NCI-H146 (cell line): ENCODE measurements at places on chromosomes 12 and 14.

DNA sequence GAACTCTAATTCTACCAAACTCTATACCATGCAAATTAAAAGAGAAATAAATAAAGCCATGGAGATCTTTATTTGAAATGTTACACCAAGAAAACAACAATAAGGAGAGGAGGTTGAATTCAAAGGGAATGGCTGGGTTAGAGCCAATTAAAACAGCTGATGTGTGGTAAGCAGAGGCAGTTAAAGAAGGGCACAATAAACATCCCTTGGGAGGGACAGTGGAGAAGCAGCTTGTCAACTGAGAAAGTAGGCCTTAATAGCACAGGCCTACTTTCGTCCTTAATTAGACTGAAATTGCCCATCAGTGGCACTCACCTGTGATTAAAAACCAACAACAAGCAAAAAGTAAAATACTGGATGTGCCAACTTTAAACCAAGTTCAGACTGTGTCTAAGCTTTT is 16.3 kb upstream of the NAV3 start:
- DNase-seq, result no peak

- DNase-seq, result no peak
Observed at GRCh38 chr14:99794151-99794780, 1.1 kb downstream of the EML1 start.

GRCh38 chr12:71694099-71694820 is 8.4 kb downstream of the TMEM19 start:
- no peak for DNase-seq

DNA sequence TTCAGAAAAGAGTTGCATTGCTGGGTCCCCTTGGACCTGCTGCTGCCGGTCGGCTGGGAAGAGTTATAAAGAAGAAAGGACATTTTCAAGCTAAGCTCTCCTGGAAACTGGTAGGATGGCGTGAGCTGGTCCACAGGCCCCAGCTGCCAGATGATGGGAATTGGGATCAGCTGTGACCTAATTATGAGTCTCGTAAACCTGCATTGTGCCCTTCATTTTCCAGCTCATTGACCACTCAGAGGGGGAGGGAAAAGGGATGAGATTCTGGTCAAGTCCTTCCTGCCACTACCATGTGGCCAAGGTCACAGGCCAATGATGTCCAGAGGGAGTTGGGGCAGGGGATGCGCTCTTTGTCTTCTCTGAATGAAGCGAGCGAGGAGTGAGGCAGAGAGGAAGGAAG is 320.9 kb downstream of the NRXN3 start:
- peak; percentile 42 for DNase-seq

- DNase-seq, result no peak
Observed at GRCh38 chr12:115945491-115945885, 332.0 kb downstream of the MED13L start.

- no peak for DNase-seq
Observed at GRCh38 chr14:61262082-61262481, 19.1 kb downstream of the TMEM30B start.

DNA sequence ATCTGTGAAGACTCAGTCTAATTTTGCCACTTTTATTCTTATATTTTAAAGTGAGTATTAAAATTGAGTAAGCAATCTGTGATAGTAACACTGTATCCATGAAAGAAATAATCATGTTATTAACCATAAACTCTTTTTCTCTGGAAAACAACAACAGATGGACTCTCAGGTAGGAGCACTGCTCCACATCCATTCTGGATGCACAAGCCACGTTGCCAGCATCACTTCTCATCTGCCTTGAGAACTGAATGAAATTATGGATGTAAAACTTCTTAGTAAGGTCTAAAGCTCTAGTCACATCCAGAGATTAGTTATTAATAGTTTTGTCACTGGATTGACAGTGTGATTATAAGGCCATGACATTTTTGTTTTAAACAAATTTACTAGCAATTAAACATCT is 489.1 kb upstream of the SYT1 start:
- no peak for DNase-seq

DNA sequence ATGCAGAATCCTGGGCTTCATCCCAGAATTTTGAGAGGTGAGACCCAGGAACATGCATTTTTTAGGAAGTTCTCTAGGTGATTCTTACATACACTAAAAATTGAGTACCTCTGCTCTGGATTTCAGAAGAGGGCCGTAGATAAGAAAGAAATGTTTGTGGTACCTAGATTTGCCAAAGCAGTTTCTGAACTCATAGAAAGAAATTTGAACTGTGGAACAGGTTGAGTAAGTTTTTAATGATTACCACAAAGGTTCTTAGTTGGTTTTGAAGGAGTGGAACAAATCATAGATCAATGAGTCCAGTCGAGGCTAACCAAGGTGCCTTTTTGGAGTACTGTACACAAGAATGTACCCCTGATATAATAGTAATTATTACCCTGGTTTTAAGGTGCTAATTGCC is 24.9 kb downstream of the TTLL5 start:
- DNase-seq, result no peak

- DNase-seq, result no peak
Observed at GRCh38 chr12:75836533-75836932, 195.0 kb downstream of the PHLDA1 start.

- no peak for DNase-seq
Observed at GRCh38 chr12:101782273-101782731, 43.0 kb upstream of the SYCP3 start.

- DNase-seq, result no peak
Observed at GRCh38 chr12:105585107-105585506, 254.6 kb downstream of the C12orf75 start.

DNA sequence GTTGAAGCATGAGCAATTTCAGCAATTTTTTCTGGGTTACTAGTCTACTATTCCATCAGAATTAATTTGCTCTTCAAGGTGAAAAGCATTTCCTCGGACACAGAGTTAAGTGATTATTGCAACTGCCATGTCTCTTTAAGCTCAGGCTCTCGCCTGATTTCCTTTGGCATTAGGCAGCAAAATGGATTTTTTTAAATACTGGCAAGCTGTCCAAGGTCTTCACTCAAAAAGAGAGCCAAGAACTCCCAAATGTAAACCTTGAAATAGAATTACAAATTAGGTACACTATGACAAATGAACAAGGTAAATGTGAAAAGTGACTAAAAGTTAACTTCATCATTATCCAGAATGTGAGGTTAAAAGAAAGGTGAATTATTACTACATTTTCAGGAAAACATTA is 111.9 kb downstream of the GARIN6 start:
- no peak for DNase-seq

- no peak for DNase-seq
Observed at GRCh38 chr12:105975351-105975750, 163.4 kb downstream of the NUAK1 start.

DNA sequence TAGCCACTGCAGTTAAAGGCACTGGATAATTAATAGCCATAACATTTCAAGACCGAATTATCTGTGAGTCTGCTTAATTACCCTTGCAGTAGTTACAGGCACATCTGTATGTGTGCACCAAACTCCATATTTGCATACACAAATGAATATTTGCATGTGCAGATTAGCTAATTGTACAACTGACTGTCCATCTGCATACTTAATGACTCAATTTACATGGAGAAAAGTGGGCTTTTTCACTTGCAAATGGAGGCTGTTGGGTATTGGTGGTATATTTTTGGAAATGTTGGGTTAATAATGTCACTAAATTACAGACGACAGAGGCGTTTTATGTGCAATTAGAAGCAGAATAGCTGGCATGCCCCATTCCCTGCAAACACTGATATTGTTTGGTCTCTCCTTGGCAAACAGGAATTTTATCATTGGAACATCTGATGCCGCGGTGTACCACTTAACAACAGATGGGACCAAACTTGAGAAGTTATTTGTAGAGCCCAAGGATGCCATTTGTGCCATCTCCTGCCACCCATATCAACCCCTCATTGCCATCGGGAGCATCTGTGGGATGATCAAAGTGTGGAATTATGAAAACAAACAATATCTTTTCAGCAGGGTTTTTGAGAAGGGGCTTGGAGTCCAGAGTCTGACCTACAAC is 39.6 kb downstream of the CFAP251 start:
- DNase-seq, result no peak

GRCh38 chr14:105880616-105881015 is 354.2 kb downstream of the TMEM121 start:
- no peak for DNase-seq

- no peak for DNase-seq
Observed at GRCh38 chr12:114656906-114657596, 26.9 kb downstream of the TBX3 start.

- DNase-seq, result no peak
Observed at GRCh38 chr12:78447373-78447772, 417.2 kb upstream of the SYT1 start.

GRCh38 chr12:75721796-75722195 is 210.4 kb upstream of the KRR1 start:
- peak; percentile 14 for DNase-seq

GRCh38 chr12:93925585-93926205 is 222.7 kb upstream of the PLXNC1 start:
- no peak for DNase-seq

DNA sequence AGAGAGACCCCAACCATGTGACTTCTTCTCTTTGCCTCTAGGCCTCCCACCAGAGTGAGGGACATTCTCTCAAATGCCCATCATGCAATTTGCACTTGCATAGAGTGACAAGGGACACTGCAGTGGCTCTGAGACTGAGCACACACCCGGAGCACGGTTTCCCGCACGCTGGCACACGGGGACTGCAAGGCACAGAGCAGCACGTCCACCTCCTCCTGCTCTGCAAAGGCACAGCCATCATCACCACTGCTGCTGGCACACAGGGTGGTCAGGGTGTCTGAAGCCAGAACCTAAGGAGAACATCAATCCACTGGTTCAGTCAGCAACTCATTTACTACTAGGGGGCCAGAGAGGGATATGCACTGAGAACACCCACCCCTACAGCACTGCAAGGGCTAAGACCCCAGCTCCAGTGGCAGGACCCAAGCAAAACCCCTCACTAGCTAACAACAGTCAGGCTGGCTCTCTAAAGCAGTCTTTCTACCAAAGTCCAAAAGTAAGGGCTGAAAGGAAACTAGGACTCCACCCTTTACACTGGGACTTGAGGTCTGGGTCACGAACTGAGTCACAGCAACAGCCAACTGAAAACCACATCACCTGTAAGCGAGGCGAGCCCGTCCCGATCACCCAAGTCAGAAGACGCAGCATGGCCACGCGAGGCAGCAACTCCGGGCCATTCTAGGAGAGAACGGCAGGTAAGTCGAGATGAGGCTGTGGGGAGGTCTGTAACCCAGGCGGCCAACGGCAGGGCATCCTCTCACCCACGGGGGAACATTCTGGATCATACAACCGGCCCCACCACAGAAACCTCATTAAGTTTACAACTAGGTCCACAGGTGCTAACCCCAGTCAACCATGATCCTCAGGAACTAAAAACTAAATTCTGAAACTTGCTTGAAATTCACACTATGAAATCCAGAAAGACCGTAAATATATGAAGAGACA is 37.9 kb downstream of the GCN1 start:
- DNase-seq, result no peak

GRCh38 chr14:86838363-86838762 is 1154.6 kb downstream of the GALC start:
- no peak for DNase-seq

DNA sequence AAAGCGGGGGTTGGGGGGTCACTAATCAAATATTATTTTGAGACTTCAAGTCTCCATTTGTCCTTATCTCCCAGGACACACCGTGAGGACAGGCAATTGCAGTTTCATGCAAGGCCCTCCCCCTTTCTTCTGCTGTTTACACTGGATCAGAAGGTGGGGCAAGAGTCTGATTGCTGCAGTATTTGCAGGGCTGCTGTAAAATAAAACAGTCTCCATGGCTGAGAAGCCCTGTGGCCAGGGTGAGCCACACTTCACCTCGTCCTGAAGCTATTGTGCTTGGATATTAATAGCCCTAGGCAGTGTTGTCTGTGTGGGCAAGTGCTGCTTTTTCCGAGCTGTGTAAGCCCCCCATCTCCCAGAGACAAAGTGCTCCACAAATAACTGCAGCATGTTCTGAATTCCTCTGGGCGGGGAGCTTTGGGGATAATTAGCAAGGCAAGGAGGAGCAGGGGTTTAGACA is 187.4 kb upstream of the NTF3 start:
- DNase-seq, result peak; percentile 93

- no peak for DNase-seq
Observed at GRCh38 chr12:106062693-106063092, 76.1 kb downstream of the NUAK1 start.

- DNase-seq, result no peak
Observed at GRCh38 chr12:122895320-122895703, 612 bp downstream of the VPS37B start.

GRCh38 chr14:44339231-44339630 is 167.9 kb downstream of the FSCB start:
- DNase-seq, result no peak

- DNase-seq, result peak; percentile 13
Observed at GRCh38 chr12:104695453-104696148, 238.9 kb downstream of the CHST11 start.

DNA sequence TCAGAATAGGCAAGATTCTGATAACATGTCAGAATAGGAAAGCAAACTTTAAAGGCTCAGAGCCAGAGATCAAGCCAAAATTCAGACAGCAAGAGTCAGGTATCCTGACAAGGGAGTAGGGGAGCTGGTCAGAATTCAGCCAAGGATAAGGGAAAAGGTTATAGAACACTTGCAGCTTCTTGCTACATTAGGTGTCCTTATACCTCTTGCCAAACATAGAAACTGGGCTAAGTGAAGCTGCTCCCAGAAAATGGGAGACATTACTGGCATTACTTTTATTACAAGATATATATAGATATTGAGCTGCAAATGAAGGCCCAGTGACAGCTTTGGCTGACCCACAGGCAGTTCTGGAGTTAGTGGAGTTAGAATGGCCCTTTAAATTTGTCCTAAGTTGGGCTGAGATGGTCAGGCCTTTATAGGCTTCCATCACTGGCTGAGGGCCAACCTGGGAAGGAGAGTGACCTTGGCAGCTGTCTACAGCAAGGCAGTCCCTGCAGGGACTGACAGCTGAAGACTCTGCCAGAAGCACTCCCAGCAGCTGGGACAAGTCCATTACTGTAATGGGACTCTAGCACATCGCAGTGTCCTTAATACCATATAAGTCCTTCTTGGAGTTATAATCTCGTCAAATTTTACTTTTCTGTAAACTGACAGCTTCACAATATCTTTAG is 83.0 kb downstream of the LRRC9 start:
- no peak for DNase-seq

- DNase-seq, result no peak
Observed at GRCh38 chr14:77092676-77093075, 5.4 kb upstream of the CIPC start.

- DNase-seq, result no peak
Observed at GRCh38 chr12:116187151-116187511, 90.4 kb downstream of the MED13L start.

DNA sequence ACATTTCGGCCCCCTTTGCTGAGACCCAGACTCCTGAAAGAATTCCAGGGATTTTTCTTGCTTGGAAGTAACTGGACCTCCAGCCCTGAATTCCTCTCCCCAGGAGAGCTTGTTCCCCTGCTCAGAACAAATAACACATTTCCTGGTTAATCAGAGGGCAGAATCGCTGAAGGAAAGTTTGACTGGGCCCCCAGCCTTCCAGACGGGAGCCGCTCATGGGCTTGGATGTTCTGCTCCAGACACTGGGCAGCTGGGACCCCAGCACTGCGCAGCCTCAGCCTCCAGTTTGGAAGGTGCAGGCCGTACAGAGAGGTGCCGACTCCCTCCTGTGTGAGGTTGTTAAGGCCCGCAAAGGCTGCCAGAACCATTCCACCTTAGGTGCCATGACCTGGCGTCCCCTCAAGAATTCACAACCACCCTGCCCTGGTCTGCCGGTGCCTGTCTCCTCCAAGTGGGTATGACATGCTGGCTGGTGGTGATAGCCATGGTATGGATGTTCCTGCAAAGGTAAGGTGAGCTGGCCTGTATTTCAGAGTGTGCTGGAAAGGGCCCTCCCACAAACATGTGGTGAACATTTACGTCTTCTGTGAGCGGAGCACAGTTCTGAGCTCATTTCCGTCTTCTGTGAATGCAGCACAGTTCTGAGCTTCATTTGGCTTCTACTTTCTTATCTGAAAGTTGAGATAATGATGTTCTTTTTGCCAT is 5.1 kb upstream of the LTBP2 start:
- DNase-seq, result no peak
